ENCODE measurements at places on chromosomes 6 and 20. TPM values are rescaled to one million over a fixed set of nuclear protein-coding genes. Genes with fewer than 3 reads are reported as not detected.

DNA sequence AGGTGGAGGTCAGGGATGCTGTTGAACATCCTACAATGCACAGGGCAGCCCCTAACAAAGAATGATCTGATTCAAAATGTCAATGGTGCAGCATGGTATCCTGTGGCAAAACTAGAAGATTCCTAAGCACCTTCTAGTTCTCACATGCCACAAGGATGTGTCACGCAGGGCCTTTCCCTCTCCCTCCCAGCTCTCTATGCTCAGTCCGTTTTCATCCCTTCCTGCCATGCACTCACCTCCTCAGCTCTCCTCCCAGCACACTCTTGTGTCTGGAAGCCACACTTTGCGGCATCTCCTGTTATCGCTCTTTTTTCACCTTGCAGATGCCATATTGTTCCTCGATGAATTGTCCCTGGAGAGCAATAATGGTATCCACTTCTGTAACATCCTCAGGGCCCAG is 263.4 kb downstream of the CDC5L start:
- DNase-seq: no peak

The F13A1 gene
- total RNA-seq: 0.03 TPM

- no peak for DNase-seq
Observed at GRCh38 chr20:38601216-38602184, at the start of gene ARHGAP40. Gene ARHGAP40, plus strand, starts transcription at chr20:38601809.

GRCh38 chr6:69631552-69632346 is 165.1 kb downstream of the LMBRD1 start:
- no peak for DNase-seq

DNA sequence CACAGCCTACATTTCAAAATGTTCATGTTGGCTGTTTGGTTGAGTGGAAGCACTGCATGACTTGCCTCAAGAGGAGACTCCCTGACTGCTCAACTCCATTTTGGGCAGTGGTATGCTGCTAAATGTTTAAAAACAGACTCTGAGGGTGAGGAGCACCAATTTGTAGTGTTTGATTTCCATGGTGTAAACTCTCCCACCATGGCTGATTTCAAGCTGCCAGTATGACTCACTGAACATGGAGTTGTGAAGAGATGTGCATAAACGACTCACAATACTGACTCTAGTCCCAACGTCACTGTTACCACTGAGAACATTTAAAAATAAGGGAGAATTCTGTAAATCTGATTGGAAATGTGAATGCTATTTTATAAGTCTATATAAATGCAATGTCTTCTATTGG is 70.4 kb downstream of the BACH2 start:
- DNase-seq: no peak

DNA sequence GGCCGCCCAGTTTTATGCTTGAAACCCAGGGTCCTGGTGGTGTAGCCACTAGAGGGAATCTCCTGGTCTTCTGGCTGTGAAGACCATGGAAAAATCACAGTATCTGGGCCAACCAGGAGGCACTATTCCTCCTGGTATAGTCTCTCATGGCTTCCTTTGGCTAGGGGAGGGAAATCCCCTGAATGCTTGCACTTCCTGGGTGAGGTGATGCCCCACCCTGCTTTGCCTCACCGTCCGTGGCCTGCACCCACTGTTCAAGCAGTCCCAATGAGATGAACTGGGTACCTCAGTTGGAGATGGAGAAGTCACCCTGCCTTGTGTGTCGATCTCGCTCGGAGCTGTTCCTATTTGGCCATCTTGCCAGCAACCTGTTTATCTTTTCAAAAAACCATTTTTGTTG is 10.1 kb upstream of the ZNF337 start:
- no peak for DNase-seq
